Activated CD4-positive, alpha-beta T cell treated with anti-CD3 and anti-CD28 coated beads, Interleukin-2, amount 10 ng/mL, durations not matched to agents 24 days and 14 days (primary cell): ENCODE measurements at places on chromosomes 16 and 17.
A peak's percentile ranks its signal among the peaks of the same experiment; 100 is the strongest.

DNA sequence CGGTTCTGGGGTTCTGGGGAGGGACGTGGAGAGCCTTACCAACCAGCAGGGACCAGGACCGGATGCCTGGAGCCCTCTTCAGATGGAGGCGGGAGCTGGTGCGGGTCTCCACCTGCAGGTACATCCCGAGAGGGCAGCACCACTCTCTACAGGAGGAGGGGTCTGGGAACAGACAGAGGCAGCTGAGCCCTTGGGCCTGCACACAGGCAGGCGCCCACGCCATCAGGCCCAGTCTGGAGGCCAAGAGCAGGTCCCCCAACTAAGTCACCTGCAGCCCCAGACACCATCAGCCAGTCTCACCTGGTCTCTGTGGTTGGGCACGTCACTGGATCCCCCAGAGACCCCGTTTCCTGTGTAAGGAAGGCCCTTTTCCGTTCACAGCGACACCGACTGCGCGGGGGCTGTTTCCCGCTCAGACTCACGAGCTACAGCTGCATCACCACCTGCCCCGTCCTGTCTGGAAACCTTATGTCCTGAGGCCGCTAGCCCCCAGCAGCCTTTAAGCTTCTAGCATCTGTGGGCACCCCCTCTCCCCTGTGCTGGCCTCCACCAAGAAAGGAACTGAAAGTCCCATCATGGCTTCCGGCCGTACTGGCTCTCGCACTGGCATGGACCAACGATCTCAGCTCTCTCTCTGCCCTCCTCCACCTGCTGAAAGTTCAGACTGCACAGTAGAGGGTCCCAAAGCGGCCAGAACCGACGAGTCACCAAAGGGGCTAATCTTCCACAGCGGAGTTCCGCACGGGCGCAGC is 1.2 kb downstream of the CYBC1 start:
- H3K27me3 ChIP-seq = no peaks in the 10 kb centered on the region
- peaks cover 34% of the 10 kb centered on the region for H3K36me3 ChIP-seq
- H3K27ac ChIP-seq = peak overlapping the region; percentile 95
- H3K4me1 ChIP-seq = peaks cover 20% of the 10 kb centered on the region

DNA sequence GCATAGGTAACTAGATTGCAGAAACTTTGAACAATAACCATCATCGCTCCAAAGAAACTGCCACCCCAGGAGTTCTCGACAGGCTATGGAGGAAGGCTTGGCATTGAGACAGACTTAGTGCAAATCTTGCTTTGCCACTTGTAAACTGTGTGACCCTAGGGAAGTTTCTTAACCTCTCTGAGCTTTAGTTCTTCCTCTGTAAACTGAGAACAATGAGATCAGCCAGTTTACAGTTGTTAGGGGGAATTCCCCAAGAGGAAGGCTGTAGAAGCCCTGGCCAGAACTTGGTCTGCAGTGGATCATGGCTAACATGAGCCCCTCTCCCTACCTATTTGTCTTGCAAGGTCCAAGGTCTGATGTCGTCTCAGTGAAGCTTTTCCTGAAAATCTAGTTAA is 78.9 kb downstream of the NT5M start:
- no peak overlapping the region for H3K27ac ChIP-seq
- no peaks in the 10 kb centered on the region for H3K36me3 ChIP-seq
- H3K4me1 ChIP-seq = peaks cover 6% of the 10 kb centered on the region

GRCh38 chr16:24507959-24508480 is 31.3 kb upstream of the RBBP6 start:
- no peak for DNase-seq
- H3K36me3 ChIP-seq = no peaks in the 10 kb centered on the region
- peaks cover 2% of the 10 kb centered on the region for H3K4me1 ChIP-seq
- no peak overlapping the region for H3K27ac ChIP-seq
- H3K27me3 ChIP-seq = peaks cover 21% of the 10 kb centered on the region
- H3K4me3 ChIP-seq = no peak overlapping the region

GRCh38 chr17:21774263-21774662 is 81.9 kb downstream of the KCNJ18 start:
- H3K36me3 ChIP-seq = no peaks in the 10 kb centered on the region
- no peaks in the 10 kb centered on the region for H3K27me3 ChIP-seq
- peak; percentile 7 for DNase-seq
- H3K4me3 ChIP-seq = no peak overlapping the region

DNA sequence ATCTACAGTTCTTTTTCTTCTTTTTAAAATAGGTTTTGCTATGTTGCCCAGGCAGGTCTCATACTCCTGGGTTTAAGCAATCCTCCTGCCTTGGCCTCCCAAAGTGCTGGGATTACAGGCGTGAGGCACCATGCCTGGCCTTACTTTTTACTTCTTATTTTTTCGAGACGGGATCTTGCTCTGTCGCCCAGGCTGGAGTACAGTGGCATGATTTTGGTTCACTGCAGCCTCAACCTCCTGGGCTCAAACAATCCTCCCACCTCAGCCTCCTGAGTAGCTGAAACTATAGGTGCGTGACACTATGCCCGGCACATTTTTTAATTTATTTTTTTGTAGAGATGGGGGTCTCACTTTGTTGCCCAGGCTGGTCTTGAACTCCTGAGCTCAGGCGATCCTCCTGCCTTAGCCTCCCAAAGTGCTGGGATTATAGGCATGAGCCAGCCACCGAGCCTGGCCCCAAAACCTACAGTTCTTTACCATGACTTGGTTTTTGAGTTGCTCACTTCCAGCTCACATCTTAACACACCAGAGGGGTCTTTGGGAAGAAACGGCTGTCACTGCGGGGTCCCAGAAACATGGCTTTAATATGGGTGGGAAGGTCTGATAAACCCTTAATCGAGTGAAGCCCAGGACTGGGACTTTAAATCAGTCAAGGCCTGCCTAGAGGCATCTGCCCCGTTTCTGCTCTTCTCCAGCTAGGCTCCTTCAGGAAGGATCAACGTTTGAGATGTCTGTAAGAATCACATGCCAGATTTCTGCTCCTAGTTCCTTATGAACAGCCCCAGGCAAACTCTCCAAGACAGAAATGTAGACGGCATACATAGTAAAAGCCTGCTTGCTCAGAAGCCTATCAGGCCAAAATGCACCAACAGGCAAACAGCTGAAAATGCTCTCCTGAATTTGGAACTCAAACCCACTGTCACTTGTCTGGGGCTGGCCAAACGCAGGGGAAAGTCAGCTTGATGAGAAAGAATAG is 91.7 kb upstream of the TOB1 start:
- no peak overlapping the region for H3K27ac ChIP-seq
- H3K36me3 ChIP-seq = peaks cover 10% of the 10 kb centered on the region
- H3K4me3 ChIP-seq = no peak overlapping the region
- DNase-seq = no peak
- H3K27me3 ChIP-seq = no peaks in the 10 kb centered on the region
